ENCODE measurements at places on chromosomes 2 and 18.

GRCh38 chr2:85744741-85745601 is 8.8 kb upstream of the ATOH8 start:
- DNase-seq, result peak; percentile 96

DNA sequence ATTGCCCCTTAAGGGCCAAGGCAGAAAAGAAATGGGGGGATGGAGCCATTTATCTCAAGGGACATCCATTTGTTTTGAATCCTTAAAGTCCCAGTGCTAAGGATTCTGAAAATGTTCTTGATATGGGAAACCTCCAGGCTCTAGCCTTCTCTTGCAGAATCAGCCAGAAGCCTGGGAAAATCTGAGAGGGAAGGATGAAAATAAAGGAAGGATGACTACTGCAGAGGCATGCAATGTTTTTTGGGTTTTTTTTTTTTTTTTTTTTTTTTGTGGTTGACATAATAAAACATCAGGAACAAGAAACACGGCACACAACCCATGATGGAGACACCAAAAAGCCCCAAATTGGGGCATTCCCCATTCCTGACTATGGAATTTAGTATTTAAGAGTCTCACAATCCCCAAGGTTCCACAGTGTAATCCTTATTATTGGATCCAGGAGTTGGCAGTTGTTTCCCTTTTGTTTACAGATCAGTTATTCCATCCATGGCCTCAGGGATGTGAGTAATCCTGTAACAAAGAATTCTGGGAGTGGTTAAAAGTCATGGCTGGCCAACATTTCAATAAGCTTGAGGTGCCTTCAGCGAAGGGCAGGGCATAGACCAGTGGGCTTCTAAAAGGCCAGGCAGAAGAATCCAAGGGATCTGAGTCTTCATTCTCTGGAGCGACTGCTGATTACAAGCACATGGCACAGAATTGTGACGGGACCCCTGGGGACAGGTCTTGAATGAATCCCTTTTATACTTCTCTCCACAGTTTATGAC is 337.5 kb downstream of the GULP1 start:
- peak; percentile 79 for DNase-seq

GRCh38 chr18:1624612-1625011 is 719.9 kb downstream of the ADCYAP1 start:
- DNase-seq, result no peak

GRCh38 chr2:168604252-168604651 is 148.2 kb downstream of the CERS6 start:
- DNase-seq, result no peak

GRCh38 chr18:71045331-71046065 is 756.7 kb downstream of the SOCS6 start:
- no peak for DNase-seq

Data from fibroblast of skin of back (primary cell).